Activated T-cell treated with anti-CD3 and anti-CD28 coated beads, Interleukin-2, amount 50 U/mL, for 48 hours (primary cell): ENCODE measurements at places on chromosomes 7 and 10.

DNA sequence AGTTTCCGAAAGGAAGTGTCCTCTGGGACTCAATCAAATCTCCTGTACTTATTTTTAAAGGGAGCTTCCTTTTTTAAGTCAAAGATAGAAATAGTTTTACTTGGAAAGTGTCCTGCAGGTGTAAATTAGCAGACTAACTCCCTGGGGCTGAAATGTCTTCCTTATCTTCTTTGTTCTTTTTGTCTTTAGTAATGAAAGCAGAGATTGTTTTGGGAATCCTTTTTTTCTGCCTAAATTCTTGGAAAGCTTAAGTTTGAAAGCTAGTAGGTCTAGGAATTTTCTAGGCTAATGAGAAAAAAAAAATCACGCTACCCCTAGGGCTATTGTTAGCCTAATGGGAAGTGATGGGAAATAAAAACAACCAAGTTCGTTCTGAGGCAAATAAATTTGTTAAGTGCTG lies 139.1 kb upstream of the CSTF2T start:
- DNase-seq, result no peak

- no peak for DNase-seq
Observed at GRCh38 chr7:49776994-49777393, 3.6 kb downstream of the VWC2 start.

- DNase-seq, result no peak
Observed at GRCh38 chr10:126235091-126235978, 152.9 kb downstream of the ADAM12 start.

DNA sequence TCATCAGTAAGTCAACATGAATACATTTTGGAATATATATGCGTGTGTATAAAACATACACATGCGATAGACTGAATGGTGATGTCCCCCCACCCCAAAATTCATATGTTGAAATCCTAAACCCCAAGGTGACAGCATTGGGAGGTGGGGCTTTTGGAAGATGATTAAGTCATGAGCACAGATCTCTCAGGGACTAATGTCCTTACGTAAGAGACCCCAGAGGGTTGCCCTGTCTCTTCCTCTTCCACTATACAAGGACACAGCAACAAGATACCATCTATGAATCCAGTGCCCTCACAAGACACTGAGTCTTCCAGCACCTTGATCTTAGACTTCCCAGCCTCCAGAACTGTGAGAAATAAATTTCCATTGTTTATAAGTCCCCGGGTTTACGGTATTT lies 22.5 kb downstream of the DRGX start:
- no peak for DNase-seq

GRCh38 chr10:1360558-1361164 lies 304.5 kb downstream of the WDR37 start:
- DNase-seq, result no peak

DNA sequence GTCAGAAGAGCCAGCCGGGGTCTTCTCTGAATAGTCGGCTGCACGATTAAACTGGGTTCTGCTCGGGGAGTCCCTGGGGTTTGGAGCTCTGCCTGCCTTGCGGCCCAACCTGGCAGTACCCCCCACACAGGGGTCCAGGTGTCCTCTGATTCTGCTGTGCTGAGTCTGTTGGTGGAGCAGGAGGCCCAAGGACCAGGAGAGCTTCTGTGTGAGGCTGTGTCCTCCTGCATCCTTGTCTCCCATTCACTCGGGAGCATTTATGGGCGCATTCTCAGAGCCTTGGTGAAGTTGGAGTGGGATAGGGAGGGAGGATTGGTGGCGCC lies 14.2 kb downstream of the INPP5A start:
- no peak for DNase-seq

- DNase-seq, result no peak
Observed at GRCh38 chr7:2000746-2001321, 231.9 kb downstream of the MAD1L1 start.

DNA sequence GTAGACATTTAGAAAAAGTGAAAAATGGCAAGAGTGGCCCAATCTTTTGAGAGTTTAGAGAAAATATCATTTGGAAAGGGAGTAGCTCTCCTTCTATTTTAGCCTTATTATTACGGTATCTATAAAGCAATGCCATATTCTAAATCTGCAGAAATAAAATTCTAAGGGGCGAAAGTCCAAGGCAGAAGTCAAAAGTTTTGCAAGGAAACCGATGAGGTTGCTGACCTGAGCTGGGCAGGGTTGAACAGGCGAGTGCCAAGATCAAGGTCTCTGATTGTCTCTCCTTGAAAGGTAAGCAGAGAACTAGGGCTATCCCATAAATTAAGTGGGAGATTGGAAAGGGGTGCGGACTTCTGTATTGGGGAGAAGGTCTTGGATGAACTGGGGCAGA lies 11.7 kb downstream of the TRIM56 start:
- DNase-seq, result no peak

DNA sequence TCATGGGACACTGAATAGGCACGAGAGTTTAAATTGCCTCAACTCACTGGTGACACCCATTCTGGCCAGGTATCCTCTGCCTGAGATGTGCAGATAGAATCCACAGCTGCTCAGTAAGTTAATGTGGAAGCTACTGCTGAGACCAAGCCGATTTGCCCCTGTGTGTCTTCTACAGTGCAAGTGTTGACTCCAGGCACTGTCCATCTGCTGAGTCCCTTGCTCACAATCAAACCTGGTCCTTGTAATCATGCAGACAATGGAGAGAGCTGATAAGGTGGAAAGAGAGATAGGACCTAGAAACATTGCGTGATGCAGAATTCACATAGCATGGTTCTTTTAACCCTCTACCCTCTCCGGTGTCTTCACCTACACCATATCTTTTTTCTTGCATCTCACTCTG lies 101.4 kb downstream of the ITGB8 start:
- DNase-seq, result no peak

GRCh38 chr10:123241391-123242141 lies 87.4 kb downstream of the BUB3 start:
- peak; percentile 27 for DNase-seq

GRCh38 chr10:116470071-116470470 lies 42.4 kb downstream of the PNLIPRP3 start:
- DNase-seq, result no peak

DNA sequence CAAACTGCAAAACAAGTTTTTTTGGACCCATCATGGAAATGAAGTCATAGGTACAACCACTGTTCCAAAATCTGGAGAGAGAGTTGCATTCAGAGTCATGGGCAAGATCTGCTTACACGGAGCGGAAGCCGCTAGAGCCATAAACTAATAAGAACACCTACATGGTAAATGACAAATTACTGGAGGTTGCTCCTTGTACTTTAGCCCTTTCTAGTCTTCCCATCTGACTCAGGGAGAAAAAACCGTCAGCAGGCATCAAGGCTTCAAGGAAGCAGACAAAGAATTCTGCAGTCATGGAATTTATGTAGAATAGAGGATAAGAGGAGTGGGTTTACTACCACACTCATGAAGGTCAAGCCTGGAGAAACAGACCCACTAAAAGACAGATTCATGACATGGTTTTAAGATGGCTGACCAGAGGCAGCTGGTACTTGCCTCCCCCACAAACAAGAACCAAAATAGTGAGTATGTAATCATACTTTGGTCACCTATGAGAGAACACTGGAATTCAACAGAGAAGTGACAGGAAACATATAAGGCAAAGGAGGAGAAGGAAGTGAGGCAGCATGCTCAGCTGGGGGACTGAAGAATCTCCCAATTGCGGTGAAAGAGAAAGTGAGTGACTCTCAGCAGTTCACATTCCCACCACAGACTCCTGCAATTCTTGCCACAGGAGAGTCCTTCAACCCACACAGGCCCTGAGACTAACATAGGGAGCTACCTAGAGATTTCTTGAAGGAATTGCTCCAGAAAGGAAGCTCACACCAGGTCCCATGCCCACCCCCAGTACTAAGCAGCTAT lies 42.4 kb upstream of the ASAH2 start:
- DNase-seq, result no peak

- DNase-seq, result peak; percentile 46
Observed at GRCh38 chr7:64882341-64883112, 20.5 kb upstream of the ZNF273 start.

DNA sequence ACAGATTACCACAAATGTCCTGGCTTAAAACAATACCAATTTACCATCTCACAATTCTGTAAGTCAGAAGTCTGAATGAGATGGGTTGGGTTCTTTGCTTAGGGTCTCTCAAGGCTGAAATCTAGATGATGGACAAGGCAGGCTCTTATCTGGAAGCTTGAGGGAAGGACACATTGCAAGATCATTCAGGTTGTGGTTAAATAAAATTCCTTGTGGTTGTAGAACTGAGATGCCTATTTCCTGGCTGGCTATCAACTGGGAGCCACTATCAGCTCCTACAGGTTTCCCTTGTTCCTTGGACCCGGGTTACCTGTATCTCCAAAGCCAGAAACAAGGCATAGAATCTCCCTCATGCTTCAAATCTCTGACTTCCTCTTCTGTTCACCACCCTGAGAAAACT lies 148.4 kb downstream of the MDFIC start:
- DNase-seq, result no peak

GRCh38 chr7:70944516-70944915 lies 187.4 kb upstream of the GALNT17 start:
- no peak for DNase-seq

DNA sequence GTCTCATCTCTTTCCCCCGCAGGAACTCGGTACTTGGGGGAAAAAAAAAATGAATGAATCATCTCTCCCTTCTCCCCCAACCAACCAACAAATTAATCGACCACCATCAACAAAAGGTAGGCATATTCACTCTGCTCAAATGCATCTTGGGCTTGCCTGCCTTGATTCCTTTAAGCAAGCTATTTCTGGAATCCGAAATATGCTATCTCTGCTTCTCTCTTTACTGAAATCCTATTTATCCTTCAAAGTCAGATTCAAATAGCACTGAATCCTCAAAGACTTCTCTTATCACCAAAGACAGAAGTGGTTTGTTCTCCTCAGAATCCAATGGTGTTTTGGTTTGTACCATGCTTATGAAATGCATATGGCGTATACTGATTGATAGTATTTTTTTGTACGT lies 49.6 kb upstream of the TPK1 start:
- DNase-seq, result no peak

GRCh38 chr10:28808693-28809092 lies 131.4 kb downstream of the BAMBI start:
- no peak for DNase-seq

- DNase-seq, result no peak
Observed at GRCh38 chr10:36462194-36462593, 663.2 kb upstream of the ANKRD30A start.

DNA sequence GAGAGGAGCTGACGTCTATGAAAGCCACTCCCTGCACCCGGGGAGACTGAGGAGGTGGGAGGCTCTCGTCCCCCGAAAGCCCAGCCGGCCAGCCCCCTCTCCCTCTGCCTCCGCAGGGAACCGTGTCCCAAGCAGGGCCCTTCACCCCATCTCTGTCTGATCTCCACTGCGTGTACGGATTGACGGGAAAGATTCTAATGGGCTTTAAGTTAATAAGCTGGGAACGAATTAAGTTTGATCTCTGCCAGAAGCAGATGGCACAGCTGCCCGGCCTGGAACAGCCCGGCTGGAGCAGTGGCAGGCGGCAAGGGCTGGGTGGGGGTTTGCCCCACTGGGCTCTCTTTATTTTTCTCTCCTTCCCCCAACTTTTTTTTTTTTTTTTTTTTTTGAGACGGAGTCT lies 6.1 kb upstream of the SLC29A4 start:
- DNase-seq, result no peak

DNA sequence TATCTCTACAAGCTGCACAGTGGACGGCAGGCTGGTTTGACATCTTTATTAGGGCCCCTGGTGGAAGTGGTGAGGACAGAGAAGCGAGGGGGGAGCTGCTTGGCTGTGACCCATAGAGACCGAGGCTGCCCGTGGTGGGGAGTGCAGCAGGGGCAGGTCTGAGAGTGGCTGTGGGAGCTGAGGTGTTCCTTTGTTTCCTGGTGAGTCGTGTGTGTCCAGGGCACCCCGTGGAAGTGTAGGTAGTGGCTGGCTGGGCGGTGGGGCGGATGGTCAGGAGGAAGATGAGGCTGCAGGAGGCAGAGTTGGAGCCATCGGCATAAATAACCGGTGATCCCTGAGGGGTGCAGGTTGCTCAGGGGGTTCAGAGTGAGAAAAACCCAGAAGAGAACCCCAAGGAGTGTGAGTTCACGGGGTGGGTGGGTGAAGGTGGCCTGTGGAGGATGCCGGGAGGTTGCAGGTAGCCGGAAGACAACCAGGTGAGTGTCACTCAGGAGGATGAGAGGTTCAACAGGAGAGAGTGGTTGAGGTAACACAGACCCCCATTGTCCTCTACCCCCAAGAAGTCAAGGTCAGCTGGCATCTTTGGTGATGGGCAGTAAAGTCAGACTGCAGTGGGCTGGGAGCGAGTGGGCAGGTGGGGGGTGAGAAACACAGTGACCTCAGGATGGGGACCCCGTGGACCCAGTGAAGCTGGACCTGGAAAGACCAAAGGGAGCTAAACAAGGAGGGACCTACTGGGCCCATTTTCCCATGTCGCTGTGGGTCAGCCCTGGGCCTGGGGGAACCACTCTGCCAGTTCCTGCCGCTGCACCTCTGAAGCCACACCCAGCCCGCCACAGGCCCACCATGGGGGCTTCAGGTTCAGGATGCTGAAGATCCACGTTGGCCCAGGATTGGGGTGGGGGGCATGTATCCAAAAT lies 7.8 kb downstream of the ATP6V0E2 start:
- DNase-seq, result no peak

GRCh38 chr10:80324891-80325364 lies 31.6 kb downstream of the DYDC1 start:
- no peak for DNase-seq

DNA sequence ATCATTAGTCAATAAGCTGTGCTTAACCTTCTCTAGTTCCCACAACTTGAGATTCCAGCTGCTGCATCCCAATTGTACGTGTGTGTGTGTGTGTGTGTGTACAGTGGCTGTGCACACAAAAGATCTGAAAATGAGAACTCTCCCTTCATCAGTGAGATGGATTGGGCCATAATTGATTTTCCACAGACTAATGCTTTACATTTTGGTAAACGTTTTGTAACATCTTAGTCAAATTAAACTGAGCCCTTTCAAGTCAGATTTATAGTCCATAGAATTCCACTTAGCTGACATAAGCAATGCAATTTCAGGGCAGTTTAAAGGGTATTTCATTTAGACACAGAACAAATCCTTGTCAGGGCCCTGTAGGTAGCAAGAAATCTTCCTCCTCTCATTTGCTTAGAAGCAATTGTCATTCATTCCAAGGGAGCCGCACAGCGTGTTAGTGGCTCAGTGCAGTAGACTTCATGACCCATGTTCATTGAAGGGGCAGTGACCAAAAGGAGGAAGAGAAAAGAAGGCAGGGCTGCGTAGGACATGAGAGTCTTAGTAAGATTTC lies 1123.5 kb upstream of the AUTS2 start:
- no peak for DNase-seq

GRCh38 chr10:102491136-102491535 lies 11.4 kb downstream of the ACTR1A start:
- no peak for DNase-seq

- no peak for DNase-seq
Observed at GRCh38 chr10:122882766-122883165, 3.4 kb upstream of the FAM24B start.

DNA sequence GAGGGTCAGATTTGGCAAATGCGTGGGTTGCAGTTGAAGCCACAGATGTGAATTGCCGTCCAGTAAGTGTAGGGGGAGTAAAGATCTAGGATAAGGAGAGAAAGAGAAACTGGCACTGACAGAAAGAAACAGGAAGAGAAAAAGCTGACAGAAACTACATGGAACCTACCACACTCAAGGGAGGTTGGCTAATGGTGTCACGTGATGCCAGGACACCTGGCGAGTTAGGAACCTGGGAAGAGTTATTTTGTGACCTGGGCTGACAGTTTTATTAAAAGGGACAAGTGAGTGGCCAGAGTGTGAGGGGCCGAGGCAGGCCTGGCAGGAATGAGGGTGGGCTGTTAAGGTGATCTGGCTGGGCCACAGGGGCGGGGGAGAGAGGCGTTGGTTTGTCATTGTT lies 188.7 kb downstream of the ADARB2 start:
- no peak for DNase-seq

- no peak for DNase-seq
Observed at GRCh38 chr7:142571581-142571980, 177.7 kb upstream of the PRSS1 start.
